ENCODE measurements at places on chromosomes 3 and 15.

GRCh38 chr15:78034495-78035191 lies 42.9 kb downstream of the TBC1D2B start:
- peak; percentile 60 for DNase-seq

DNA sequence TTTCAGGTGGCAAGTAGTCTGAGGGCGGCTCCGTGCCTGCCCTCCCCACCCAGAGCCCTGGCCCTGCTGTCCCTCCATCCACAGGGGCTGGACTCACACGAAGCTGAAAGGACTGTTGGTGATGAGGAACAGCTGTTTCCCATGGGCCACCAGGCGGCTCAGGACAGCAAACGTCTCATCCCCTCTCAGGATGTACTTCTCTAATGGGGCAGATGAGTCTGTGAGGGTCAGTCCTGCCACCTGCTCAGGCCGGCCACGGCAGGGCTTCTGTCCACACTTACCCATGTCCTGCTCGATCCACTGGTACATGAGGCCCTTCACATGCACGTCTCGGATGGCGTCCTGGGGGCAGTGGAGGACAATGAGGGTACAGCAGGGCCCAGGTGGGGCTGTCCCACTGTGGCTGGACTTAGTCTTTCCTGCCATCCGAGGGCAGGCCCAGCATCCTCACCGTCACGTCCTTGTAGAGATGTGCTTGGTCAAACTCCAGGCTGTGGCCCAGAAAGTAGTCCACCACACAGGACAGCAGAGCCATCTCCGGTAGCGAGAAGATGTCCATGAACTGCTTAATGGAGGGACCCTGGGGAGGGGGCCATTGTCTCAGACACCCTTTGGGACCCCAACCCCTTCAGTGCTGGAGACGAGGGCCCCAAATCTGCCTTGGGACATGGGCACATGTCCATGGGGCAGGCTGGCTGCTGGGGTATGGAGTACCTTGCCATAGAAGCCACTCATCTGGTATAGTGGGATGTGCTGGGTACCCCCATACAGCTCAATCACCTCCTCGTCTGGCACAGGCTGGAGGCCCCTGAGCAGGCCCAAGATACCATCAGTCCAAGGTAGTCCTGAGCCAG lies 5.7 kb downstream of the NT5DC2 start:
- no peak for DNase-seq

GRCh38 chr3:134829721-134830120 lies 34.7 kb downstream of the EPHB1 start:
- no peak for DNase-seq

- DNase-seq = no peak
These were observed 549.9 kb downstream of the GRM7 start for GRCh38 chr3:7410782-7411181.

DNA sequence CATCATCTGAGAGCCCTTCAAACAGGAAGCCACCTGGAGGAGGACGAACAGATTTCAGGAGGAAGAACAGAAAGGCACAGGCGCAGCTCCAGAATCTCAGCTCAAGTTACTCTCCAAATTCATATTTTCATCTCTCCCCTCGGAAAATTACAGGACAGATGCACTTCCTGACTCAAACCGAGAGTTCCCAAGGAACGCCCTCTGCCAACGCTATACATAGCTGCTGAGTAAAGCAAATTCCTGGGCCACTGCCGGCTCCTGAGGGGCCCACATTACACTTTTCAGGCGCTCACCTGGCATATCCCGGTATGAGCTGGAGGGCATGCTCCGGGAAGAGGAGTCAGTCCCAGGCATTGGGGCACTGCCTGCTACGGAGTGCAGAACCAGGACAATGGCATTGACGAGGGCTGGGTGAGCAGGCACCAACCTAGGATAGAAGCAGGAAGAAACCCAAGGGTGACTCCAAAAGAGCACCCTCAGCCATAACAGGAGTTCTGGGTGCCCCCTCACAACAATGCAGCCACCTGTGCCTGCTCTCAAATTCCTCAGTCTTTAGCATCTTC lies 11.2 kb downstream of the UBL7 start:
- DNase-seq = no peak

- DNase-seq = no peak
These were observed 113.3 kb upstream of the MBNL1 start for GRCh38 chr3:152155246-152156020.

- DNase-seq = no peak
These were observed 23.6 kb downstream of the ZNF592 start for GRCh38 chr15:84772031-84772430.

DNA sequence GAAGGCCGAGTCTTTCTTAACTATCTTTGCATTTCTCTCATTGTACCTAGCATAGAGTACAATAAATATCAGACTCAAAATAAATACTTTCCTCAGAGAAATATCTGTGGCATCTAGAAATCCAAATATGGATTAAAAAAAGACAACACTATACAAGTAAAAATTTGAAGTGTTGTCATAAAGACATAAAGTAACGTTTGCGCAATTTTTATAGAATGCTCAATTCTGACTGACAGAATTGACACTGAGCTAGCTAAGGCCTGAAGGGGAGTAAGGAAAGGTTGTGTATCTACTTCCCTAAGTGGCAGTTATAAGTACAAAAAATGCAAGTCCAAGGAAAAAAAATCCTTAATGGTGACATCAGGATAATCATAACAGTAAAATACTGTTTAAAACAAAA lies 1.1 kb downstream of the SEC11A start:
- DNase-seq = no peak

GRCh38 chr3:71006810-71007785 lies 576.4 kb downstream of the FOXP1 start:
- no peak for DNase-seq

DNA sequence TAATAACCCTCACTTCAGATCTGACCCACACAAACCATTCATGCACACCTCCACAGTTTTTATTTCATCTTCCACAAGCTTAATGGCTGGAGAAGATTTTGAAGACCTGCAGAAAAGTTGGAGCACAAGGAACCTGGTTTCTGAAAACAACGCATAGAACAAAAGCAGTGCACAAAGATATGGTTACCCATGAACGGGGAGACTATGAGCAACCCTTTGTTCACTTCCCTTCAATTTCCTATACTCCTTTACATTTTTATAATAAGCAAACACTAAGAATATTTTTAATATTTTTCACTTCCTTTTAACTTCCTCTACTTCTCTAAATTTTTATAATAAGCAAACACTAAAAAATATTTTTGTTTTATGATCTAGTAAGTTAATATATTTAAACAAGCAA lies 103.5 kb upstream of the UBE2E2 start:
- no peak for DNase-seq

DNA sequence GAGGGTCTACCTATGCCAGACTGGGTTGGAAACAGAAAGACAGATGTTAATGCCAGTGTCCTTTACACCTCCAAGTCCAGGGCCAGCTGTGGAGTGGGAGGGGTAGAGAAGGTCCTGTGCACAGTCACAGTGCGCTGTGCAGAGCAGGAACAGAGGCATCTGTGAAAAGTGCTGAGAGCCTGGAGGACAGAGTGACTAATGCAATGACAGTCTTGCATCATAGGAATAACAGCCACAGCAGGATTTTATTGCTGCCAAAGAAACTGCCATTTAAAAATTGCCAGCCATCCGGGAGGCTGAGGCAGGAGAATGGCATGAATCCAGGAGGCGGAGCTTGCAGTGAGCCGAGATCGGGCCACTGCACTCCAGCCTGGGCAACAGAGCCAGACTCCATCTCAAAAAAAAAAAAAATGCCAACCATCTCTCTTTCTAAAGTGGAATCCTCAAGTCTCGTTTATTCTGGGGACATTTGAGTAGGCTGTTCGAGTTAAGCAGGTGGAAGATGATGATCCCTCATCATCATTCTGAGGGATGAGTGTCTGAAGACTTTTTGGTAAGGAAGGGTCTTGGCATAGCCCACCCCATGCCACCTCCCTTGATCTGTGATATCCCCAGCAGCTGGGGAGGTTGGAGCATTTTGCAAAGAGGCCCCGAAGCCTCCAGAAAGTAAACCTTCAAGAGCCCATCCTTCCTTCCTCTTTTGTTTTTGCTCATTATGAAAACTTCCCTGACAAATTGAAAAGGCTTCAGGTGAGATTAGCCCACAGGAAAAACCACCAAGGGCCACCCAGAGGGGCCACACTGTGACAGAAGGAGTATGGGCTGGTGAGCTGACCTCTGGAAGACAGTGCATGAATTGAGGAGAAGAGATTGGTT lies 7.7 kb downstream of the CCR2 start:
- DNase-seq = no peak

- DNase-seq = no peak
These were observed 1.5 kb downstream of the FOXL2NB start for GRCh38 chr3:138948371-138949001.

GRCh38 chr3:186821429-186822387 lies 15.4 kb upstream of the RFC4 start:
- no peak for DNase-seq

DNA sequence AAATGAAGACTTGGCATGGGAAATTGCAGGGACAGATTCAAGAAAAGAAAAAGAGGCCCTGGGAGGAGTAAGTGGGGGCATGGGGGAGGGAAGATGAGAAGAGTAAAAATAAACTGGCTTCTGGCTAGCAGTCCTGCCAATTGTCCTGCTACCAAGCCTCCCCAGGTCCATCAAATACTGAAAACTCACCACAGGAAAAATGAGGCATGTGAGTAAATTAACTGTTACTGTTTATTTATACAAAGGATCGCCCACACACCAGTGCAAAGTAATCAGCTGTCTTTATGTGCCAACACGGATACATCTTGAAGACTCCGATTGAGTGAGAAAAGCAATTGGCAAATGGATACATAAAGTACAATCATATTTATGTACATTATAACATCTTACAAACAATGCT lies 10.7 kb upstream of the KLHL25 start:
- no peak for DNase-seq

DNA sequence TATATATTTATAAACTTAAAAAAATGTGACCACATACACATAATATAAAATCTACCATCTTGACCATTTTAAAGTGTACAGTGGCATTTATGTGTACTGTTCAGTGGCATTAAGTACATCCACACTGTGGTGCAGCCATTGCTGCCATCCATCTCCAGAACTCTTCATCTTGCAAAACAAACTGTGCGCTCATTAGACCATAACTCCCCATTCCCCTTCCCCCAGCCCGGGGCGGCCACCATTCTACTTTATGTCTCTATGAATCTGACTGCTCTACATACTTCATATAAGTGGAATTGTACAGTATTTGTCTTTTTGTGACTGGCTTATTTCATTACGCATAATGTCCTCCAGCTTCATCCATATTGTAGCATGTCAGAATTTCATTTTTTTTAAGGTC lies 47.8 kb downstream of the CTXND1 start:
- no peak for DNase-seq

- DNase-seq = no peak
These were observed 2.4 kb downstream of the SIAH2 start for GRCh38 chr3:150760431-150761200.

DNA sequence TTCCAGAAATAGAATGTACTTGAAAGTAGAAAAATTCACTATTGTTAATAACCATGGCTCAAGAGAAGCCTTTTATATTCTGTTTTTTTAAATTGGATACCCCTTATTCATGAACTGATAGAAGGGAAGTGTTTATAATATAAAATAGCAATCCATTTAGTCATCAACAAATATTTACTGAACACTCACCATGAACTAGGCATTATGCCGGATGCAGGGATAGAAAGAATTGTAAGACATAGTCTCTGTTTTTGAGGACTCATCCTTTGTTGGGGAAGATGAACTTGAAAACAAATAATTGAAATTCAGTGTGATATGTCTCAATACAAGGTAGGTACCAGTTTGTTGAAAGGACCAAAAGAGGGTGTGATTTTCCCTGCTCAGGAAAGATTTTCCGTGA lies 160.9 kb upstream of the SATB1 start:
- DNase-seq = no peak

DNA sequence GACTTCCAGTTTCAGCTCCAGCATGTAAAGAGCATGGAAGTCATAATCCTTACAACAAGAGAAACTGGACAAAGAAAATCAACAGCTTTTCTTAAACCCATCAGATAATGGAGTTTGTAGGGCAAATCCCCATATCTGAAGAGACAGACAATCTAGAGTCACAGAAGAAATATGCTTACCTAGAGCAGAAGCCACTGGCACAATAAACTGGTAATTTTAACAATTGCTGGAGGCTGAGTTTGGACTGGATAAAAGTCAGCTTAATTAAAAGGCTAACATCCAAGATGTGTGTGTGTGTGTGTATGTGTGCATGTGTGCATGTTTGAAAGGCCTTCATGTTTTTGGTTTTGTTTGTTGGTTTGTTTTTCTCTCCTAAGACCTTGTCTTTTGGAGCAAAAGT lies 50.6 kb downstream of the TM4SF18 start:
- no peak for DNase-seq

- no peak for DNase-seq
These were observed 175.1 kb upstream of the CTNNB1 start for GRCh38 chr3:41024031-41024836.

GRCh38 chr3:184039414-184039813 lies 7.9 kb downstream of the HTR3D start:
- no peak for DNase-seq

DNA sequence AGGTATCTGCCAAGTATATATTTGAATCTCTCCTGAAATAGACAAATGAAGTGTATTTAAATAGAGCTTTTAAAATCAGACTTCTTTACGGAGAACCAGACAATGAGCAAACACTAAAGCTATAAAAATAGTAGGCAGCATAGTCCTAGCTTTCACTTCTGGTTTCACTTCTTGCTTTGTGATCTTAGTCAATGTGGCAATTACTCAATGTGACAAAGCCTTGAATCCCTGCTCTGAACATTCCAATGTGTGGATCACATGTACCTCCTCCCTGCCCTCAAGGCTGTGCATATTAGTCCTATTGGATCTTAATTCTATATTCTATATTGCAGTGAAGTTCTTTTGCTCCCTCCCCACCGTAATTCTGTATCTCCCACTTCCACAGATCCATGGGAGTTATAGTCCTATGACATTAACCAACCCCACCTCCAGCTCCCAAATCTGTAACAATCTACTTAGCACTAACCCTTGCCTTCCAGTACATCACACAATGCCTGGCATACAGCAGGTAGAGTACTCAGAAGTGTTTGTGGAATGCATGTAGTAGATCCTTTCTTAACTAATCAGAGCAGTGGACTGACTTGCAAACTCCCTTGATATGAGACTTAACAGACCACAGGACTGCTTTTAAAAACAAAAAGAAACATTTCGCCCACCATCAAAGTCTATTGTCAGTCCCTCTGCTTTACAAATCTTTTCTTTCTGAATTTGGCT lies 24.3 kb upstream of the CP start:
- DNase-seq = no peak

DNA sequence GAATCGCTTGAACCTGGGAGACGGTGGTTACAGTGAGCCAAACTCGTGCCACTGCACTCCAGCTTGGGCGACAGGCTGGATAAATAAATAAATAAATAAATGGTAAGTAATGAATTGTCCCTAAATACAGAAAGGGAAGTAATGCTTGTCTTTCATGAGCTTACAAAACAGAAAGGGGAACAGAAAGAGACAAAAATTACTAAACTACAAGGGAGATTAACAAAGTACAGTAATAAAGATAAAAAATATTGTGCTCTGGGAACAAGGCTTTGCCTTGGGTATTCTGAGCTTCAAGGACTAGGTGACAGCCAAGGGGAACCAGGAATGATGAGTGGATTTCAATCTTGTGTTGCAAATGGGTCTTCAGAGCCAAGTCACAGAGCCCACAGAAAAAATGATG lies 9.2 kb upstream of the HLTF start:
- DNase-seq = no peak

GRCh38 chr15:66864871-66865281 lies 162.8 kb downstream of the SMAD6 start:
- DNase-seq = no peak

- no peak for DNase-seq
These were observed 274.6 kb downstream of the NTRK3 start for GRCh38 chr15:87981969-87982368.

GRCh38 chr3:44954304-44954703 lies 21.7 kb downstream of the ZDHHC3 start:
- no peak for DNase-seq

All from stimulated activated CD8-positive, alpha-beta memory T cell treated with anti-CD3 and anti-CD28 coated beads, Interleukin-12 subunit alpha, Interleukin-12 subunit beta, amount 100 ng/mL, for 4 hours (primary cell).